ENCODE measurements at places on chromosomes 5 and 9.

DNA sequence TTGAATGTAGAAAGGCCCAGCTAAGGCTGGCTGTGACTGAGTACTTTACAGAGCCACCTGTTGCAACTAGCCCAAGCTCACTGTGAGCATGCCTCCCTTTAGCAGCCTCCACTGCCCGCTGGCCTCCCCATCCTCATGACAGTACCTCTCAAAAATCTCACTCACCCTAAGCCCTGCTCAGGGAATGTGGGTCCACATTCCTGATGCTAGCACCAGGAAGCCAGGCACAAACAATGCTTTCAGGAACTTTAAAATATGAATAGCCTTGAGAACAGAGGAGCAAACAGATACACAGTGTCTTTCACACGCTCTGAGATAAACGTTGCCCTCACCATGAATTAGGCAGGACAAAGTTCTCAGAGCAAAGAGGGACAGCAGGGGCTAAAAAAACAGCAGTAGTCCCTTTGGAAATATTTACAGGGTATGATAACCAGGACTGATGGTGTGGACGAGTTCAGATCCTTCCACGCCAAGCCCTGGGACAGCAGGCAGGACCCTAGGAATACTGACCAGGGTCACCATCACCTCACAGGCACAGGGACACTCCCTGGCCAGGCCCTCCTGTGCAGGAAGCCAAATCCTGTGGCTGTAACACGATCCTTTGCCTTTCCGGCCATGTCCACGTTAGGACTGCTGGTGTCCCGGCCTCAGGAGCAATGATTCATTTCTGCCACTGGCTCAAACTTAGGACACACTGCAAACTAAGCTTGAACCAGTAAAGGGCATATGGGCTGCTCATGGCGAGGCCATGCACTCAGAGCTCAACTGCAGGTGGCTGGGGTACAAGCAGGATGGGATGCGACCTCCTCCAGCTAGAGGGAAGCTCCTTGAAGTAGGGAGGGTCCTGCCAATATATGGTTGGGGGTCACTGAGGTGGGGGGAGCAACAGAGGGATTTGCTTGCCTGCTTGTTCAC, 9.6 kb downstream of the ACSL6 start:
- DNase-seq, result no peak

- no peak for DNase-seq
These were observed 111.1 kb upstream of the LMX1B start for GRCh38 chr9:126502417-126503332.

DNA sequence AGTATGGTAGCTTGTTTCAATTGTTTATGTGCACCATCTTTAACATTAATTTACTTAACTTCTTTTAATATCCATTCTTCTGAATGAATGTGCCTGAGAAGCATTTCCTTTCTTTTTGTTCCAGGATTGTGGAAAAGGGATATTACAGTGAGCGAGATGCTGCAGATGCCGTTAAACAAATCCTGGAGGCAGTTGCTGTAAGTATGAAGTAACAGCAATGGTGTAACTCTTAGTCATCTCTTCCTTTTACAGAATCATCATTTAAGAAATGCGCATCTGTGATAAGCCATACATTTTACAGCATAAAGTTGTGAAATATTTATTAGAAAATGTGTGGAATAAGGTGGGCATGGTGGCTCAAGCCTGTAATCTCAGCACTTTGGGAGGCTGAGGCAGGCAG, 117.7 kb downstream of the STARD4 start:
- no peak for DNase-seq

- no peak for DNase-seq
These were observed 91.8 kb downstream of the OXCT1 start for GRCh38 chr5:41778410-41778809.

DNA sequence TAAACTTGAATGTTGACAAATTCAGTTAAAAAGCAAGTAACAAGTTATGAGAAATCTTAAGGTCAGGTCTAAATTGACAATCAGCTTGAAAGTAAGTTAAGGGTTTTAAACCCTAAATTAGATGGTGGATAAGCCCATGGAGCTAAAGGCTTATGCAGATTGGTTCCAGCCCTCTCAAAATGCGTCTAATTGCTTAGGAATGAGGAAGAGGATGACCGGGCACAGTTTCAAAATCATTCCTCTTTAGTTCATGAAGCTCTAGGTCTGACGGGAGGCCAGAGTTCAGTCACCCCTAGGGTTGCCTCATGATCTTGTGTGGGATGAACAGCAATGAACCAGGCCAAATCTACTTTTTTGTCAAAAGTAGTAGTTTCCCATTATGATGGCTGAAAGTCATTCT, 75.4 kb downstream of the SLC38A9 start:
- DNase-seq, result no peak

- DNase-seq, result no peak
These were observed 16.7 kb downstream of the TRAF1 start for GRCh38 chr9:120909904-120910303.

- no peak for DNase-seq
These were observed 61.2 kb downstream of the CMYA5 start for GRCh38 chr5:79750611-79751510.

DNA sequence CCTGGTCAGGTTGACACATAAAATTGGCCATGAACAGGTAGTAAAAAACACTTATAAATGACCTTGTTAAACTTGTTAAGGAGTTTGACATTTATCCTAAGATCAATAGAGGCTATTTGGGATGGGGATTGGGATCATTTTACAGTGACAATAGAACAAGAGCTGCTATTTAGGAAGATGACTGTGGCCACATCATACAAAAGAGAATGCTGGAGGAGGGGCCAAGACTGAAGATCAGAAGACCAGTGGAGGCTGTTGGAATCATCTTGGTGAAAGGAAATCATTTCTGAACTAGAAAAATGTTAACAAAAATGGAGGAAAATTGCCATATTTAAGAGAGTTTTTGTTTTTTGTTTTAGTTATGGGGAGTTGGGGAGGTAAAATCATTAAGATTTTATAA, 304.8 kb upstream of the TLE4 start:
- no peak for DNase-seq

GRCh38 chr5:92070786-92071185, 687.7 kb upstream of the ARRDC3 start:
- DNase-seq, result no peak

DNA sequence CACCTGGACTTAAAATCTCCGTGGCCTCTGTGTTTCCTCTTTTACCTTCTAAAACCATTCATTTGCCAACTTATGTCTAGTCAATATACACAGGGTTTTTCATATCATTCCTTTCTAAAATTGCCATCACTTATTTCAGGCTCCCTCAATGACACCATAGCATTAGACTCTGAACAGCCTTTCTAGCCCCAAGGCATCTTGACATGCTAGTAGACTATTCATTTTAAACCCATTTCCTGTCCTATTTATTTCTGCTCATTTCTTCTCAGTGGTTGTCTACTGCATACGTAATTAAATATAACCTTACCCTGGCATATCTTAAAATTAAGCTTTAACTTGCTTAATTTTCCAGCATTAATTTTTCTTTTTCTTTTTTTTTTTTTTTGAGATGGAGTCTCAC, 83.2 kb downstream of the PHAX start:
- DNase-seq, result no peak

DNA sequence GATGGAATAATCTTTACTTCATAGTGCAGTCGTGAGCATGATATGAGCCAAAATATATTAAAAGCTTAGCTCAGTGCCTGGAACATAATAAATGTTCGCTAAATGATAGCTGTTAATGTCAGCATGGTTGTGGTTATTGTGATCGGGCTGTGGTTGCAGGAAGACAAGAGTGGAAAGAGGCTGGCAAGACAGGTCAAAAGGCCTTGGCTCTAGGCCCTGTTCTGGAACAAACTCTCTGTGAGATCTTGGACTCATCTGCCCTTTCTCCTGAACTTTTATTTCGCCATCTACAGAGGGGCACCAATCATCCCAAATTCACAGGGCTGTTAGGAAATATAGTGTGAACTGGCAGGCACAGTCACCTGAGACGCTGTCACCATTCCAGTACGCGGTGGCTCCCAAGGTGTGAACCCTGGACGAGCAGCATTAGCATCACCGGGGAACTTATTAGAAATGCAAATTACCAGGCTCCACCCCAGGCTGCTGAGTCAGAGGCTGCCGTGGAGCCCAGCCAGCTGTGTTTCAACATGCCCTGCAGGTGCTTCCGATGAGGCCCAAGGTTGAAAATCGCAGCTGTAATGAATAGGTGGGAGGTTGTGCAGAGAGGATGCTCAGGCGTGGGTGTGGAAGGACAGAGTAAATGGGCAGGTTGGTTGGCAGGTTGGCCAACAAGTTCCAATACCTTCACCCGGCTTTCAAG, 50.2 kb upstream of the SAP30L start:
- peak; percentile 27 for DNase-seq

DNA sequence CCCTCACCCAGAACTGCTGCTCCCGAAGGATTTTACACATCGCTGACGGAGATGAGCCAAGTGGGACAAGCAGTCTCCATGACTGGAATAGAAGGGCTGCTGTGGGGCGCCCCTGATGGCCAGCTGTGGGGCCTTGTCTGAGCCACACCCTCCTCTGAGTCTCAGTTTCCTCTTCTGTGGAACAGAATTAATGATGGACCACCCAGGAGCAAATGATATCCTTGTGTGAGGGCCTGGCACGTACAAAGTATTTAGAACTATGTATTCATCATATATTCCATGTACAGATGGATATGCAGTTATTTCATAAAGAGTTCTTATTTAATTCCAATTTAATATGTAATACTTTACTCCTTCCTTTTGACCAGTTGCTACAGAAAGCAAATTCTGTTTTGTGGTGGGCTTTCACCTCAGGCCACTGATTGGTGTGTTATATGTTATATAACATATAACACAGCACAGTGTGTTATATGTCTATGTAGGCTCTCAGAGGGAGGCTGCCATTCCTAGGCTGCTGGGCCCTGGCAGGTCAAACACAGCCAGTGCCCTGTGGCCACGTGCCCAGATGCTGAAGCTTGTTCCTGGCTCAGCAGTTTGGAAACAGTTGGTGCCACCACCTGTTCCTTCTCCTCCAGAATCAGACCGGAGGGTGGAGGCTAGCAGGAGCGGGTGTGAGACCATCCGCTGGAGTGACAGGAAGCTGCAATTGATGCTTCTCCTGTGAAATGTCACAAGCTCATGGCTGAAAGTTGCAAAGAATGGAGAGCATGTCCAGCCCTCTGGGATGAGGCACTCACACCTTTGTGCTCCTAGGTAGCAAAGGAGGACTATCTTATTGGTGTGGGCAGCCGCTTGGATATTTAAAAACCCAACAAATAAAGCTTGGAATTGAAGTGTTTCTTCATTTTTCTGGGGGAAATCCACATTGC, 4.4 kb upstream of the FGD3 start:
- DNase-seq, result no peak

- DNase-seq, result no peak
These were observed 52.7 kb upstream of the OSMR start for GRCh38 chr5:38793099-38793498.

DNA sequence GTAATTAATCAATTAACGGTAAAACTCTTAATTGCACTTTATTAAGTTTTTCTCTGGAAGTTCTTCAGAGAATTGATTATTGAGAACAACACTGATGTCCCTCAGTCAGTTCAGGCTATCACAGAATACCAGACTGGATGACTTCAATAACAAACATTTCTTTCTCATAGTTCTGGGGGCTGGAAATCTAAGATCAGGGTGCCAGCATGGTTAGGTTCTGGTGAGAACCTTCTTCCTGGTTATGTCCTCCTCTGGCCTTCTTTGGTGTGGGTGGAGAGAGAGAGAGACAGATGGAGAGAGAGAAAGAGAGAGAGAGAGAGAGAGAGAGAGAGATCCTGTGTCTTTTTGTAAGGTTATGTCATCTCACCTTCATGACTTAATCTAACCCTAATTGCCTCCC, 71.4 kb upstream of the DAP start:
- no peak for DNase-seq

DNA sequence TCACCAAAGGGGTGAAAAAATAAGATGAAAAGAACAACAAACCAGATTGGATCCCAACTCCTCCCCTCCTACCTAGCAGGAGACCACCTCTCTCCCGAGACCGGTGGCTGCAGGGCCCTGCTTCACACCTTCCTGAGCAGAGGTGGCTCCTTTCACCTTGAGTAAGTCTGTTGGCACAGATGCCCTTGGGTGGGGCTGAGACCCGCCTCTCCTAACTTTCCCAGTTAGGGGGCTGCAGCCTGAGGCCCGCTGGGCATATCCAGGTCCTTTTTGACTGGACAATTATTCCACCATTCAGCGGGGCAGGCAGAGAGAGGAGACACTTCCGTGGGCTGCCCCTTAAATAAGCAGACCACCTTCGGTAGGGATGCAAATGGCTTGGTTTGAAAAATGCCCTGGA, 1.3 kb downstream of the SLC25A48 start:
- no peak for DNase-seq

DNA sequence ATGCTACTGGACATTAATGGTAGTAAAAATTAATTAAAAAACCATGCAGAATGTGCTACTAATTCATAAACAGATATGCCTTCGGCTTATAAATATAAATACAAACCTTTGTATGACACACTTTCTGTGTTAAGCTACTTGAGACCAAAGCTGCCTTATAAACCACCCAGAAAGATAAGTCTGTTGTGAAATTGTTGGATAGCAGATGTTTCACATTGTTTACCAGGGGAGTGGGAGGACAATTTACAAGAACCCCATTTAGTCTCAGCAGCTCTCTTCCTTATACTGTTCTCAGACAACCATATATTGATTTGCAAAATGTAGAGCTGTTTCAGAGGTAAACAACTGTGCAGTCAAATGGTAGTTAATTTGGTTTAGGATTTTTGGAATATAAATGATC, 524.4 kb downstream of the PRR16 start:
- DNase-seq, result no peak

- DNase-seq, result peak; percentile 67
These were observed 32.5 kb downstream of the PTGES start for GRCh38 chr9:129720181-129720864.

GRCh38 chr5:134026521-134027287, 21.9 kb upstream of the VDAC1 start:
- peak; percentile 66 for DNase-seq

DNA sequence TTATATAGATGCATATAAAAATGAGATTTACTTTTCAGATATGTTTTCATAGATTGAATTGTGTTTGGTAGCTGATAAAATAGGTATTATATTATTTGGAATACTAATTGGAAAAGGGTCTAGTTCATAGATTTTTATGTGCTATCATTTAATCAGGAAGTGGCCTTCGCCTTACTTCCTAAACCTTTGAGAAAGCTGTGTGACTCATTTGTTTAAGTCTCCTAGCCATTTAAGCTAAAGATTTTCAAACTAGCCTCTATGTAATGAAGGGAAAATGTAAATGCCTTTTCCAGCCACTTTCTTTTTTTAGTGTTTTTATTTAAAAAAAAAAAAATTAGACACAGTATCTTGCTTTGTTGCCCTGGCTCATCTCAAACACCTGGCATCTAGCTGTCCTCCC, 97.5 kb downstream of the DMXL1 start:
- no peak for DNase-seq

- DNase-seq, result no peak
These were observed 169.9 kb downstream of the MACROH2A1 start for GRCh38 chr5:135229122-135229521.

- no peak for DNase-seq
These were observed 403.6 kb upstream of the IRX2 start for GRCh38 chr5:3155046-3155445.
